ENCODE measurements at places on chromosomes 13 and 19. TPM values are rescaled to one million over a fixed set of nuclear protein-coding genes. Genes with fewer than 3 reads are reported as not detected.

Gene PLPPR3
- not detected for total RNA-seq

Gene STARD13
- total RNA-seq = 55.4 TPM

Gene ERICH4
- not detected for total RNA-seq

Gene SIGLEC7
- 0.92 TPM for total RNA-seq

Gene ACP5
- total RNA-seq = 10.8 TPM

Gene CGB3
- not detected for total RNA-seq

Gene RFPL4AL1
- total RNA-seq = not detected

Gene CEACAM4
- total RNA-seq = 1.4 TPM

Gene OR4F17
- not detected for total RNA-seq

Gene NLRP5
- total RNA-seq = not detected

Gene GJA3
- not detected for total RNA-seq

Gene KIR2DL3
- not detected for total RNA-seq

Gene ZNF569
- 5.6 TPM for total RNA-seq

Gene C1QTNF9
- total RNA-seq = 0.32 TPM

Gene CEACAM21
- total RNA-seq = 1.8 TPM

Gene CKM
- 1.4 TPM for total RNA-seq

Gene DGKH
- 15.1 TPM for total RNA-seq

Gene ZNF302
- 20.4 TPM for total RNA-seq

Gene PINLYP
- total RNA-seq = 6.2 TPM

Data from esophagus muscularis mucosa (tissue), 4 donors.